ENCODE measurements at places on chromosomes 2 and 18.

- peak; percentile 59 for DNase-seq
Observed at GRCh38 chr2:236343400-236344161, 79.4 kb upstream of the ASB18 start.

DNA sequence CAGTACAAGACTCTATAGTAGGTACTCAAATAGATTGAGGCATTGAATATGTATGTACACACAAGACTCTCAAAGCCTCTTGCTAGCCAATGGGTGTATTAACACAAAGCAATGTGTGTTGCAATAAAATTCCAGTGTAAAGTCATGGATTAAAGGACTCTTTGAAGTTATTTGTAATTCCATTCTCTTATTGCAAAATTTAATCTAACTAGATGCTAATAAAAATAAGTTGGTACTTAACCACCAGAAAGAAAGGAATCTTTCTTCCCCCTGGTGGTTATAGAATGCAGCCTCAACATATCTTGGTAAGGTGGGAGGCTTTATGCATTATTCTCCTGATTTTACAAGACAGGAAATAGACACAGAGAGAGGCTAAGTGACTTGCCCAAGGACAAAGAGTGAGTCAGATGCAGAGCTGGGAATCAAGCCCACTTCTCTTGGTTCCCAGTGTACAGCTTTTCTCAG is 18.0 kb downstream of the LRP1B start:
- no peak for DNase-seq

DNA sequence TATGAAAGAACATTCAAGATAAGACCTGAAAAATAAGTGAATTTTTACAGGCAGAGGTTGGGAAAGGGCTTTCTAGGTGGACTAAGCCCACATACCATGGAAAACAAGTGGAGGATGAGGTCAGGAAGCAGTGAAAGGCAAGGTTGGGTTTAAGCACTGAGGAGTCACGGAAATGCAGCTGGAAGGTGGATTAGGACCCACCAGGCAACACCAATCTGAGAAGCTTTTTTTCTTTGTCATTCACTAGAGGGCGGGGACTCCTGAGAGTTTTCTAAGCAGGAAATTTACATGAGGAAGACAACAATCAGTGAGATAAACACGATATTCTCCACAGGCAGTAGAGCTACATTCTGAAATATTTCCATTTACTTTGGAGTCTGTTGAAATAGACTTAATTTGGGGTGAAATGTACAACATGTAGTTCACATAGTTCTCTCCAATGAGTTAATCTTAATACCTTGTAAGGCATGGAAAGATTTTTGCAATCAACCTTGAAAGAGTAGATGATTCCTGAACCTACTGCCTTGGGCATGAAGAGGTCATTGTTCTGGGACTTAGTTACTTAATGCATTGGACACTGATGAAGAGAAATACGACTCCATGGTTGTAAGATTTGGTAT is 40.7 kb downstream of the VIT start:
- no peak for DNase-seq

DNA sequence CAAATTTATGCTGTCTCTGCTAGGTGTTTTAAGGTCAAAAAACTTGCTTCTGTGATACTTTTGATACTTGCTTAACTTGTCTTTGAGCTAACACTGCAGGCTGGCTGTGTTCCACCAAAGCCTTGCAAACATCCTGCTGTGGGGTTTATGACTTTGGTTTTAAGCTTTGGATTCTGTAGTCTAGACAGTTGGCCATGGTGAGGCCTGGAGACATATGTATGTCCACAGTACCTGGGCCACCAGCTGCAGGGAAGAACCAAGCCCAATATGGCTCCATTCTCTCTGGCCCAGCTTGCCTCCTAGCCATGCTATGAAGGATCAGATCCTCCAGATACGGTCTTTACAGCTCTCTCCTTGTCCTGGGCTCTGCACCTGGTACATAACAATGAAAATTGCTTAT is 113.9 kb downstream of the INO80D start:
- DNase-seq: no peak

GRCh38 chr2:119158563-119159347 is at the start of gene C1QL2:
Gene C1QL2 (minus strand): TSS chr2:119158751. CDS start chr2:119158269, 482 bp downstream.
- DNase-seq: peak; percentile 71

DNA sequence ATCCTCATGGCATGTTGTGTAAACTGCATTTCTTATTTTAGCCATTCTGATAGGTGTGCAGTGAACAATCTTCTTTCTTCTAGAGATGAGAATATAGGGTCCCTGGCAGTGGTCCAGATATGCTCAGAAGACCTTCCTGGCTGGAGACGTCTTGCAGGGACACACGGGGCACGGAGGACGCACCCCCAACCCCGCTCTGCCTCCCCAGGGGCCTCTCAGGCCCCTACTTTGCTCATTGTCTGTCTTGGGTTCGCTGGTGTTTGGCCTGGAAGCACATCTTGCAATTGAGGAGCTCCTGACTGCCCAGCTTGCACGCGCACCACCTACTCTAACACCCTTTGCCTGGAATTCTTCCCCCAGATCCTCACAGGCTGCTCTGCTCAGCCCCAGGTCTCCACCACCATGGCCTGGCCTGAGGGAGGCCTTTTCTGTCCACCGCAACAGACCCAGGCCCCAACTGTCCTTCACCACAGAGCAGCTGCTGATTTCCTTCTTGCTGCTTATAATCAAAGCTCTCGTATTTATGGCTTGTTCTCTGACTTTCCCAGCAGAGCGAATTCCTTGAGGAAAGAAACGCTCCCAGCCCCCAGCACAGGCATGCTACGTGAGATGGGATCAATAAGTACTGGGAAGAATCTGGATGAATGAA is 295.9 kb upstream of the HDAC4 start:
- DNase-seq: no peak

DNA sequence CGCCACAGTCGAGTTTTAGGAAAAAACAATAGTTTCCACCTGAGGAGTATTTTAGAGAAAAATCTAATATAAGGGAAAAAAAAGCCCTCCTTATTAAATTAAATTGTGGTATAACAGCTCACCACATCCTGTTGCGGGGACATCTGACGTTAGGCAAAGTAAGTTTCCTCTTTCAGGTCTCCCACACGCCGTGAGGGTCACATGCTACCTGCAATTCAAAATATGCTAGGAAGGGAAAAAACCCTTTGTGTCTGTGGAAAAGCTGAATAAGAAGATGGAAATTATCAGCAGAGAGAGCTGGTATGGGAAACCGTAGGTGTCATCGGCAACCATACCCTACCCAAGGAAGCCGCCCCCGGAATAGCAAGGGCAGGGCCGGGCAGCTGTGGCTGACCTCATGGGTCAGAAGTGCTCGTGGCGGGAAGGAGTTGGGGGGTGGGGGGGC is 128.0 kb downstream of the NFATC1 start:
- no peak for DNase-seq

GRCh38 chr2:69561101-69561500 is 82.4 kb downstream of the AAK1 start:
- no peak for DNase-seq

GRCh38 chr2:44716131-44716530 is 225.4 kb upstream of the SIX3 start:
- no peak for DNase-seq

DNA sequence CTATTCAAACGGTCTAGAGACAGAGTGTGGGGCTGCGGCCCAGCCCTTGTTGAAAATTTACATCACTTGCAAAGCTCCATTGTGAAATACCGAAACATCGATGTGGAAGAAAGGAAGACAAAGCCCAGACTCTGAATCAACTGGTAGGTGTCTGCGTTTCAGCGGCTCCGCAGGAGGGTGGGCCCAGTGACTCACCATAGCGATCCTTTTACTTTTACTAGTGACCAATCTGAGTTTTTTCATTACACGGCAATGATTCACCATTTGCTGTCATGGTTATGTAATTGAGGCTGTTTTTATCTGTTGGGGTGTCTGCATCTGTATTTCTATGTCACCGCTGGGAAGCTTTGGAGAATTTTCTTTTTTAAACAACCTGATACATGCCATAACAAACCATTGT is 66.6 kb upstream of the ODC1 start:
- DNase-seq: no peak

GRCh38 chr2:197675246-197675645 is at the start of gene RFTN2:
Gene RFTN2 (minus strand): TSS chr2:197675587. CDS start chr2:197675458, 129 bp downstream.
- no peak for DNase-seq

GRCh38 chr2:239564587-239564986 is 163.8 kb upstream of the HDAC4 start:
- no peak for DNase-seq

DNA sequence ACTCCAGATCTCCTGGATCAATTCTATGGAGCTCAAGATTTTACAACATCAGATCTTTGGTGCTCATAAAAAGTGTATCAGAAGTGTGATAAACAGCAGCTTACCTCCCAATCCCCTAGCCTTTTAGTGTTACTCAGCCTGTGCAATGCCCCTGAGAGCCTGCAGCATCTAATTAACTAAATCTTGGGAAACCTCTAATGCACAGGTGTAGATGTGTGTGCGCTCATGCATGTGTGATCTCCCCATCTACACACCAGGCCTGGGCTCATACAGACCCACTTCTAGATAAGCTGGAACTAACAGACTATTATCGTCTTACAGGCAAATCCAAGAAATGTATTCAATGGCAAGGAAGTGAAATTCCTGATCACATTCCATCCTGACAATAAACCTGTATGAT is 7.5 kb downstream of the SUCLG1 start:
- no peak for DNase-seq

DNA sequence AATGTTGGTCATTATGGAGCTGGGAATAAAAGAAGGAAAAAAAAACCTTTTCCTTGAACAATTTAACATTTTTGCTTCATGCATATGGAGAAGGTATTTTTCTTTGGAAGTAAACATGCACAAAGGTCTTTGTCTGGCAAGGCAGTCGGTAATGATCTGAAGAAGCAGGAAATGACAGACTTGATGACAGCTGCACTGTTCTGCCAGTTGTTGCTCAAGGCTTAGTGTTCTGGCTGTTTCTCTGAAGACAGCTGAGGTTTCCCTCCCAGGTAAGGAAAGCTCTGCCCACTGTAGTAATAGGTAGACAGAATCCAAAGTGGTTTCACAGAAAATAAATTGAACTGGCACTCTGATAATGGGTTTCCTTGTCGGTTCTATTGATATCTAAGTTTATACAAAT is 308.4 kb upstream of the GCFC2 start:
- DNase-seq: no peak

DNA sequence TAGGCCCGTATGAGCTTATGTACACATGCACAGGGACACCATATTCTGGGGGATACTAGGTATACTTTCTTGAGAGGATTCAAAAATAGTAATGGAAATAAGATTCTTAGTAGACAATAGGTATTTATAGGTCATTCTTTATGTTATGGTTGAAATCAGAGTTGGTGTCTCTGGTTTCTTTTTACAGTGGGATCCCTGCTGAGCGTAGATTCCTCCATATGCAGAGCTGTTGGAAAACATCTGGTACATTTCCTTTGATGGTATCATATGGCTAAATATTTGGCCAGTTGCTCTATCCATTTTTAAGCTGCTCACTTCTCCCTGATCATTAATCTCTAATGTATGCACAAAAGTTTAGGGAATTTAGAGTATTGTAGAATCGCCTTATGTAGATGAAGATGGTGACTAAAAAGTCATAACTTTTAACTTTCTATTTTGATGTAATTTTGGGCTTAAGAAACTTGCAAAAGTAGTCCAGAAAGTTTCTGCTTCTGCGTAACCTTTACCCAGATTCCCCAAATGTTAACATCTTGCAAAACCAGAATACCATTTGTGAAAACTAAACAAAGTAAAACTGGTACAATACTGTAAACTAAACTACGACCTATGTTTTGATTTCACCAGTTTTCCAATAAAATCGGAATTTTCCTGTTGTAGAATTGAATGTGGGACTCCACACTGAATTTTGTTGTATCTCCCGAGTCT is 5.4 kb downstream of the ARHGAP28 start:
- DNase-seq: no peak

- DNase-seq: peak; percentile 12
Observed at GRCh38 chr2:75290600-75291150, 91.4 kb upstream of the TACR1 start.

GRCh38 chr2:52919673-52920072 is 847.9 kb upstream of the CHAC2 start:
- no peak for DNase-seq

DNA sequence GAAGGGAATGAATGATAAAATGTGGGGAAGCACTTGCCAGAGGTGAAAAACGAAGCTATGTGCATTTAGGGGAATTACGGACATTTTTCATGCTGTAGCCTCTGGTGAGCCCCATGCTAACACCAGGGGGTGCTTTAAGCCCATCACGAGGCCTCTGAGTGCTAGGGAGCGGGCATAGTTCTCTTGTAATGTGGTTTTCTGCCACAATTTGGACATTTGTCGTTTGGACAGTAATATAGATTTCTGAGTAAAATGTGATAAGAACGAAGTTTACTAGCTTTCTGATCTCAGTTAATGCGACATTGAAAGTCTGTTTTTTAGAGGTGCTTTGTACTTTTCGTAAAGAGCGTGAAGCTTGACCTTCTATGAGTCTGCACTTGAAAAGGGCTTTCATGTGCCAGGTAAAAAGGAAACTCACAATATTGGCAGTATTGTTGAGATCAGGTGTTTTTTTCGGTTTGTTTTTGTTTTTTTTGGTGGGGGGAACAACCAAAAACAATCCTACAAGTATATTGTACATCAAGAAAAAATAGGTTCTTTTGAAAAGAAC is 50.6 kb downstream of the TRAF3IP1 start:
- DNase-seq: peak; percentile 61

GRCh38 chr2:57516698-57517340 is 529.8 kb upstream of the VRK2 start:
- no peak for DNase-seq

DNA sequence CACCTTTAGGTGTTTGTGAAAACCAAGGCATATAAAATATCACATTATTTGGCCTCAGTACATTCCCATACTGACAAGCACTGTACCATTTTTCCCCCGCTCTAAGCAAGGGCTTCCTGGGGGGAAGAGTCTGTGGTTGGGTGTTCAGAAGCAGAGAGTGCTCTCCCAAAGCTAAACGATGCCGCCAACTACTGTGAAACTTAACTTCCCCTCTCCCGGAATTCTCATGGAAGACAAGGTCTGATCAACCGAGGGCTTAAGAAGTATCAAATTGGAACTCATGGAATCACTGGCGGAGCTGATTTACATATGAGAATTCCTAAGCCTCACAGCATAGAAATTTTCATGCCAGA is 433 bp upstream of the MFF start:
- DNase-seq: no peak

GRCh38 chr2:23537991-23538390 is 153.0 kb downstream of the KLHL29 start:
- DNase-seq: no peak

GRCh38 chr2:144430722-144431391 is 89.1 kb downstream of the ZEB2 start:
- DNase-seq: peak; percentile 12

- DNase-seq: no peak
Observed at GRCh38 chr2:128644718-128645256, 326.1 kb upstream of the HS6ST1 start.

DNA sequence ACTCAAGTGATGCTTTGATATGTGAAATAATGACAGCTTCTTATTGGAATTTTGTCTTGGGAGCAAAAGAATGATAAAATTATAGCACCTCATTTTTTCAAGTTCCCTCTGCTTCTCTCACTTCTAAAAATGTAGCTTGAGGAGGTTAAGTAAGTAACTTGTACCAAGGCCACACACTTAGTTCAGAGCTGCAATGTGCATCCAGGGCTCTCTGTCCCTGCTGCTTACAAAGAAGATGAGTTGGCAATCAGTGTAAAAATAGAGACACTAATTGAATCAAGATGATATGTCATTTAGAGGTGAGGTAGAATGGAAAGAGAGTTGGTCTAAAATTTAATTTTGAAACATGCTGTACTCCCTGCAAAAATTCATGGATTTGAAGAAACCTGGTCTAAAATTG is 312.0 kb upstream of the TNP1 start:
- no peak for DNase-seq

GRCh38 chr2:189821953-189822748 is 37.9 kb downstream of the PMS1 start:
- no peak for DNase-seq

All from nephron progenitor cell (in vitro differentiated cells).